ENCODE measurements at places on chromosomes 3 and 15. TPM values are rescaled to one million over a fixed set of nuclear protein-coding genes. Genes with fewer than 3 reads are reported as not detected.

Gene PLA1A
- not detected for total RNA-seq

Gene VPS39
- 76.8 TPM for total RNA-seq

Gene ARGFX
- total RNA-seq, result not detected

Gene RNF7
- total RNA-seq, result 72.9 TPM

DNA sequence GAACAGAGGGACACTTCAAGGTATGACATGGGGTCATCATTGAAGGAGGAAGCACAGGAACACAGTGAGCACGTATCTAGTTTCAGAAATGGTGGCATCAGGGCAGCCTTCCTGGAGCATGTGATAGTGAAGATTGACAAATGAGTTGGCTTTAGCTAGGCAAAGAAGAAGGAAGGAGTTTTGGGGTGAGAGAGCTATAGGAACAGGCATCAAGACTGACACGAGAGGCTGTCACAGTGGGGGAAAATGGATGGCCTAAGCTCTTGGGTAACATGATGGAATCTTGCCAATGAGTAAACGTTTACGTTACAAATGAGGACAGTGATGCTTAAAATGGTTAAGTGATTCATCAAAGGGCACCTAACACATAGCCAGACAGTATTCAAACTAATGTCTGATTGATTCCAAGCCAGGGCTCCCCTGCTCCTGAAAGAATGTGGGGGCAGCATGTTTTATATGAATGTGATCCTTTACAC, 23.1 kb upstream of the GPR171 start:
- DNase-seq, result no peak
- peak overlapping the region; percentile 71 for H3K27ac ChIP-seq
- H3K36me3 ChIP-seq, result peaks cover 19% of the 10 kb centered on the region
- peaks cover 52% of the 10 kb centered on the region for H3K4me1 ChIP-seq

DNA sequence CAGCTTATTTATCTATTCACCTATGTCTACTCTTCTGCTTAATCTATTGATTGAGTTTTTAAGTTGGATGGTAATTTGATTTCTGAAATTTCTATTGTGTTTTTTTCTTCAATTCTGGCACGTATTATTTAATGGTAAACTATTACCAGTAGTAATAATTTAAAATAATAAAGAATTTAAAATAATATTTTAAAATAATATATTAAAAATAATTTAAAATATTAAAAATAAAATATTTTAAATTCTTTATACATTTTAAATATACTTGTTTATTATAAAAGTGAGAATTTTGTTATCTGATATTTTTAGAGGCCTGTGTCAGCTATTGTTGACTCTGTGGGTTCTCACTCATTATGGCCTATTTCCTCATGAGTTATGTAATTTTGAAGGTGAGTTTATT, 100.7 kb upstream of the SPATA16 start:
- no peak overlapping the region for H3K4me3 ChIP-seq
- H3K27me3 ChIP-seq, result no peaks in the 10 kb centered on the region
- no peak for DNase-seq
- no peak overlapping the region for H3K27ac ChIP-seq

- H3K27me3 ChIP-seq, result peaks cover 17% of the 10 kb centered on the region
- no peaks in the 10 kb centered on the region for H3K4me1 ChIP-seq
- H3K36me3 ChIP-seq, result no peaks in the 10 kb centered on the region
- H3K4me3 ChIP-seq, result no peak overlapping the region
- DNase-seq, result no peak
- no peak overlapping the region for H3K27ac ChIP-seq
Measured at GRCh38 chr3:46871222-46871621, 6.3 kb upstream of the PTH1R start.

All from activated CD4-positive, alpha-beta memory T cell treated with anti-CD3 and anti-CD28 coated beads, Interleukin-2, amount 10 ng/mL, durations not matched to agents 7 days and 5 days (primary cell).